ENCODE measurements at places on chromosomes 11 and 22.

- no peak for DNase-seq
These were observed 75.9 kb downstream of the PHF21B start for GRCh38 chr22:44933666-44934453.

- DNase-seq = peak; percentile 12
These were observed 3.7 kb upstream of the ELFN2 start for GRCh38 chr22:37430941-37431340.

- DNase-seq = peak; percentile 17
These were observed 41.4 kb downstream of the PPFIBP2 start for GRCh38 chr11:7555052-7555699.

DNA sequence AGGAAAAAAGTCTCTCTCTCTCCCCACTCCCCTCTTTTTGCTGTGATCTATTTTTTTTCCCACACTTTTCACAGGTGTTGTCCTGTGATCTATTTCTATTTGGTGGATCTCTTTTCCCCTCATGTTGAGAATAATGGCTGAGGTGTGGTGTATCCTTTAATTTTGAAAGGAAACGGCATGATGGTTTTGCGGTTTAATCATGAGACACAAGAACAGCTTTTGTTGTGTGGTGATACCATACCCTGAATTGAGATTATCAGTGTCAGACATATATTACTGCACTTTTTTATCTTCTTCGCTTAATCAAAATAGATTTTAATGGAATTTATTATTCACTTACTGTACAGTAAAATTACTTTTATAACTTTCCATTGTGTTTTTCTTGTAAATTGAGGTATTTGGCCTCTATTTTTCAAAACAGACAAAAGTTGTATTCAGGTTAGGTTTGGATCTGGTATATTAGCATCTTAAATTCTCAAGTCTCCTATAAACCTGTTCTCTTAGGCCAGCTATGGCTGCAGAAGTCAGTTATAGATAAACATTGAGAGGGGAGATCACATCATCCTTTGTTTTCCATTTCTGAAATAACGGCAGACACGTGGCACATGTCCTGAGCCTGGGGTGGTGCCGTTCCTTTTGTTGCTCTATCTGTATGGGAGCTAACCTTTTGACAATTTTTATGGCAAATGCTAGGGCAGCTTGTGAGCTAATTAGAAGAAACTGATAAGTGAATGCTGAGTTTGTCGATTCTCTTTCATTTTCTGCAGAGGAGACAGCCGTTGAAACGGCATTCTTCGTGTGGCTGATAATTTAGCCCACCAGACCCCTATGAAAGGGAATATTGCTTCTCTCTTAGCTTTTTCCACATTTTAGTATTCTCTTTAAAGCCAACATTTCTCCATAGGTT lies 25.8 kb downstream of the NF2 start:
- DNase-seq = no peak

DNA sequence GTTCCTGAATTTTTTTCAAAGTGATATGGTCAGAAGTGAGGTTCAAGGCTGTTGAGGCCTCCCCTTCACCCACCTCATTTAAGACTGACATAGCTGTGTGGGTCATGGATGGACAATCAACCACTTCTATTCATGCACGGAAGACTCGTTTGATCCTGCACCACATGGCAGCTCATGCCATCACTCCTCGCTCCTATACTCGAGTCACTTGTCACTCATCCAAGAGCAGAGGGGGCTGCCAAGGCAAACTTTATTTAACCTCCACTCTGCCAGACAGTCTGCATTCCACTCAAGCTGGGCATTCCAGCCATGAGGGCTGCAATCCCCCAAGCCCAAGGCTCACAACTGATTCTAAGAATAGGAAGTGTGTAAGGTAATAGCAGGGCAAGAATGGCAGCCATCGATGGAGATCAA lies 34.1 kb downstream of the SNX19 start:
- no peak for DNase-seq

- no peak for DNase-seq
These were observed 37.5 kb upstream of the SLC6A5 start for GRCh38 chr11:20561915-20562314.

GRCh38 chr11:30159546-30159945 lies 71.3 kb upstream of the FSHB start:
- no peak for DNase-seq

DNA sequence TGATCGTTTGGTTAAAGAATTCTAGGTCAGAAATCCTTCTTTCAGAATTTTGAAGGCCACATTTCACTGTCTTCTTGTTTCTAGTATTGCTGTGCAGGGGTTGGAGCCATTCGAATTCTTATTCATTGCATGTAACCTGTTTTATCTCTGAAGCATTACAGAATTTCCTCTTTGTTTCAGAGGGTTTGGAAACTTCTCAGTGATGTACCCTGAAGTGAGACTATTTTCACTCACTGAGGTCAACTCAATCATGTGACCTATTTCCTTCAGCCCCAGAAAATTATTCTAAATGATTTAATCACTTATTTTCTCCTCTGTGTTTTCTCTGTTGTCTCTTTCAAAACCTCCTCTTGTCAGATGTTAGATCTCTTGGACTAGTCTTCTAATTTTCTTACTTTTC lies 147.8 kb downstream of the ENTHD1 start:
- no peak for DNase-seq

GRCh38 chr22:22460635-22461034 lies 47.9 kb downstream of the ZNF280B start:
- no peak for DNase-seq

GRCh38 chr11:114326776-114327175 lies 30.6 kb downstream of the NNMT start:
- DNase-seq = no peak

DNA sequence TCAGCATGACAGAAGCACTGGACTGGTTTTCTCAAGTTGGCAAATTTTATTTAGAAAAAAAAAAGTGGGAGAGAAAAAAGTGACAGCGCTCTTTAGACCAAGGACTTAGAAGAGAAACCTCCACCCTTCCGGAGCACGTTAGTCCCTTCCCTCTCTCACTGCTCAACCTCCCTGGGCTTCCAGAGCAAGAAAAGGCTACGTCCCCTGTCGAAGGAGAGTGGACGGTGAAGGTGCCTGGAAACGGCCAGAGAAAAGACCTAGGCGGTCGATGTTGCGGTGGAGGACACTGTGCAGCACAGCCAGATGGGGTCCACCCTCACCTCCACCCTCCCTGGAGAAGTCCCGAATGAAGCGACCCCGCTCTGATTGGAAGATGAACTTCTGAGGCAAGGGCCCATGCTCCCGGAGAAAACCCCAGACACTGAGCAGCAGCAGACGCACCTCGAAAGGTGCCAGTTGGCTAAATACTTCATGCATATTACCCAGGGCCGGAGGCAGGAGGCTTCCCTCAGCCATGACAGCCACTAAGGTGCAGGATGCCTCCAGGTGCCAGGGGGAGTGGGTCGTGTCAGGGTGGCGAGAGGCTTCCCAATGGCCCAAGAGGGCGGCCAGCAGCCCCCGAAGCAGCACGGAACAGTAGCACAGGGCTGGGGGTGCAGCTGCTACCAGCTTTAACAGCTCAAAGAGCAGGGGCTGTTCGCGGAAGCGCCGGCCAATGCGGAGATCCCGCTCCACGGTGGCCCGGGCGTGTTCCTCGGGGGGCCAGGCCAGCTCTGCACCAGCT lies 604 bp upstream of the GANAB start:
- peak; percentile 57 for DNase-seq

GRCh38 chr11:104524254-104524653 lies 360.3 kb upstream of the PDGFD start:
- DNase-seq = no peak

GRCh38 chr22:47549741-47550340 lies 787.4 kb downstream of the TBC1D22A start:
- no peak for DNase-seq

- no peak for DNase-seq
These were observed 40.2 kb downstream of the MICAL3 start for GRCh38 chr22:17984114-17984513.

- DNase-seq = peak; percentile 88
These were observed 4.5 kb downstream of the SHISA8 start for GRCh38 chr22:41910050-41911000.

GRCh38 chr11:85133636-85134035 lies 493.5 kb downstream of the DLG2 start:
- no peak for DNase-seq

GRCh38 chr11:128153697-128154048 lies 433.7 kb downstream of the ETS1 start:
- no peak for DNase-seq

DNA sequence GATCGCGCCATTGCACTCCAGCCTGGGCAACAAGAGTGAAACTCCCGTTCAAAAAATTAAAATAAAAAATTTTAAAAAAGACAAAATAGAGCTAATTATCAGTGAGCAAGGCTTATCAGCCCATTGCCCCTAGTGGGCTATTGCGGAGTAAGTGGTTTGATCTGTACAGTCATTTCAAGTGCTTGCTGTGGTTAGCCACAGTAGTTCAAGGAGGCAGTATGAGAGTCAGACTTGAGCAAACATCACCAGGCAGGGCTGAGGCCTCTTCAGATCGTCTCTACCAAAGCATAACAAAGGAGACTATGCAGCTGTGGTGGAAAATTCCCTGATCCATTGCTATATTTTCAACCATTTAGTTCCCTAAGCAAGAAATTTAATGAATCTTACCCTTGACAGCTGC lies 4.3 kb upstream of the SBF2 start:
- DNase-seq = no peak

GRCh38 chr22:38317122-38317994 lies at the start of gene CSNK1E:
TSS of gene CSNK1E (minus strand) at chr22:38317433. CDS start at chr22:38314157, 3,276 bp downstream.
- peak; percentile 86 for DNase-seq

- peak; percentile 55 for DNase-seq
These were observed 238.7 kb downstream of the FAM181B start for GRCh38 chr11:82494988-82495432.

GRCh38 chr22:26689513-26690301 lies 32.3 kb downstream of the MIAT start:
- no peak for DNase-seq

- DNase-seq = no peak
These were observed 281.8 kb downstream of the ETS1 start for GRCh38 chr11:128305588-128305987.

GRCh38 chr11:48307760-48308386 lies 1.9 kb downstream of the OR4S1 start:
- DNase-seq = peak; percentile 92

- DNase-seq = peak; percentile 89
These were observed 36.9 kb upstream of the CLPB start for GRCh38 chr11:72471005-72471898.

DNA sequence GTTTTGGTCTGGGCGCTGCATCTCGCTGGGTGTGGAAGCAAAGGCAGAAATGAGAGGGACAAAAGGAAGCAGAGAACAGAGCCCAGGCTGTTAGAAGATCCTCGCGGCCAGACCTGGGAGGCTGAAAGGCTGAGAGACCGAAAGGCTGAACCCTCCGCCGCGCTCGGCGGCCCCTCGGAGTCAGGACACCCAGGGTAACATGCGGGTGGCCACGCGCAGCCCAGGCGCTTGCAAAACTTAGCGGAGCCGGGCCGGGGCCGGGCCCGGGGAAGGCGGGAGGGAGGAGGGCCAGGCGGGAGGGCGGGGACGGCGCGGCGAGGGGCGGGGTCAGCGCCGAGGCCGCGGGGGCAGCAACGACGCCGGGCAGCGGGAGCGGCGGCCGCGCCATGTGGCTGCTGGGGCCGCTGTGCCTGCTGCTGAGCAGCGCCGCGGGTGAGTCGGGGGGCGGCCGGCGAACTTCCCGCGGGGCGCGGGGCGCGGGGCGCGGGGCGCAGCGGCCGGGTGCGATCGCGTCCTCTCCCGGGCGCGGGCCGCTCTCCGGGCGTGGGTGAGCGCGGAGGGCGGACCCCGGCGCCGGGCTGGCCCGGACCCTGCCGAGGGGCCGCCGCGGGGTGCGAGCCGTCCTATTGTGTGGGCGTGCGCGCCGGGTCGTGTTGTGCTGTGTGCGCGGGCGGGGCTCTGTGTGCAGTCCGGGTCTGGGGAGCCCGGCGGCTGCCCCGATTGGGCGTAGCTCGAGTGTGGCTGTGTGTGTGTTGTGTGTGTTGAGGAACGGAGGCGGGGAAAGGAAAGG lies at the start of gene LDLRAD3:
TSS of gene LDLRAD3 (plus strand) at position 350 of the 790 bp plus-strand sequence. CDS start at position 387, 37 bp downstream.
- peak; percentile 92 for DNase-seq

- no peak for DNase-seq
These were observed 28.1 kb downstream of the RTN3 start for GRCh38 chr11:63709336-63709884.

DNA sequence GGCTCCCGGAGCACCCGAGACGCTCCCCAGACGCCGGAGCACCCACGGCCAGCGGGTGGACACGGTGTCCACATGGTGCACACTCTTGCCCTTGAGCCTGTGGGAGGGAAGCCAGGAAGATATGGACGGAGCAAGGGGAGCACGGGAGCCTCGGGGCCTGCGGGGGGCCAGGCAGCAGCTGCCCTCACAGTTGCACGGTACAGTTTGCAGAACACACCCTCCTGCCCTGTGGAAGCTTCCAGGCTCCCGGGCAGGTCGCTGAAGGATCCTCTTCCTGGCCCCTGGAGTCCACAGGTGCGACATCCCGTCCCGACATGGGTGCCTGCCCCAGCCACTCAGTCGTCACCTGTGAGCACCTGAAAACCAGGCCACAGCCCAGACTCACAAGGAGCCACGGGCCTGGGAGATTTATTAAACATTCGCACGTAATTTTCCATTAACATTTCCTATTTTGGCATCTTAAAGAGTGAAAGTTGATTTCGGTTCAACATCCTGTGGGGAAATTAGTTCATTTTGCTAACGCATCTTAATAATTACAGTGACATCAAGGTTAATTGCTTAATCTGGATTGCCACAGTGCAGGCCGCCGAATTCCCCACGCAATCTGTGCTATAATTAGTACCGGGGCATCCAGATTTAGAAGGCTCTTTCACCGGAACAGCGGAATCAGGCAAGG lies 253.3 kb downstream of the BRD1 start:
- peak; percentile 14 for DNase-seq

GRCh38 chr11:113876074-113876797 lies 864 bp upstream of the USP28 start:
- peak; percentile 49 for DNase-seq

DNA sequence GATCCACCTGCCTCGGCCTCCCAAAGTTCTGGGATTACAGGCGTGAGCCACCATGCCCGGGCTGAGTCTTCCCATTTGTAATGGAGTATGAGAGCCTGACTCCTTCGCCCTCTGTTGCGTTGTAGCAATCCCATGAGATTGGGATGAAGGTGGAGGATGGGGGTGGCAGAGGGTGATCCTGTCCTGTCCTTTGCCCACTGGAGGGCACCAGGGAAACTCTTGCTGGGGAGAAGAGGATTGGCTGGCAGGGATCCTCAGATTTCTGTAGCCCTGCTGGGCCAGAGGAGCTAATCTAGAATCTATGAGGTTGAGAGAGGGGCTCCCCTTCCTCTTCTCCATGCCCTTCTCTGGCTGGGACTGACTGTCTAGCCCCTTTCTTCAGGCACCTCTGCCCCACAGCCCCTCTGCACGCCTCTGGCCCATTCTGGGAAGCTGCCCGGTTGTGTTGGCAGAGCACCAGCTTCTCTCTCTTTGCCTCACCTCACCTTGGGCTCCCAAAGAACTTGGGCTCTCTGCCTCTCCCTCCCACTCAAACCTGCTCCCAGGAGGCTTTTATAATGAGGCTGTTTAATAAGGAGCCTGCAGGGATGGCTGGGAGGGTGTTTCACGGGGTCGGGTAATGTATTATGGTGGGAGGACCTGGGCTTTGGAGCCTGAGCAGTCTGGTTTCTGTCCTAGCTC lies 9.5 kb upstream of the CATSPER1 start:
- no peak for DNase-seq

GRCh38 chr22:46183733-46184132 lies 33.4 kb downstream of the PPARA start:
- DNase-seq = no peak
